ENCODE measurements at places on chromosomes 7 and 10. TPM values are rescaled to one million over a fixed set of nuclear protein-coding genes. Genes with fewer than 3 reads are reported as not detected.

LIPM gene
- not detected for total RNA-seq

ZFAND2A gene
- 23.5 TPM for total RNA-seq

FAM53B gene
- total RNA-seq: 18.0 TPM

DNA sequence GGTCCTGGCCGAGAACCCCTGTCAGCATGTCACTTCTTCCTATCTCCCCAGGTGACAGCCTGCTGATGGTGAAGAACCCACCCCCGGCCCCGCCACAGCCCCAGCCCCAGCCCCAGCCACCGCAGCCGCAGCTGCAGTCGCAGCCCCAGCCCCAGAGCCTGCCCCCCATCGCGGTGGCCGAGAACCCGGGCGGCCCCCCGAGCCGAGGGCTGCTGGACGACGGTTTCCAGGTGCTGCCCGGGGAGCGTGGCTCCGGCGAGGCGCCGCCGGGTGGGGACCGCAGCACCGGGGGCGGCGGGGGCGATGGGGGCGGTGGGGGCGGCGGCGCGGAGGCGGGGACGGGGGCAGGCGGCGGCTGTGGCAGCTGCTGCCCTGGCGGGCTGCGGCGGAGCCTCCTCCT lies 15.7 kb upstream of the ZNF212 start:
- H3K27ac ChIP-seq: no peak overlapping the region
- DNase-seq: no peak
- H3K27me3 ChIP-seq: no peaks in the 10 kb centered on the region
- no peaks in the 10 kb centered on the region for H3K4me1 ChIP-seq
- H3K4me3 ChIP-seq: no peak overlapping the region
- H3K36me3 ChIP-seq: peaks cover 46% of the 10 kb centered on the region

GRCh38 chr7:80686576-80686975 lies 48.1 kb downstream of the CD36 start:
- H3K27me3 ChIP-seq: peaks cover 4% of the 10 kb centered on the region
- H3K4me3 ChIP-seq: no peak overlapping the region
- H3K4me1 ChIP-seq: no peaks in the 10 kb centered on the region
- no peak overlapping the region for H3K27ac ChIP-seq

- DNase-seq: no peak
- no peaks in the 10 kb centered on the region for H3K4me1 ChIP-seq
- H3K27ac ChIP-seq: no peak overlapping the region
- H3K36me3 ChIP-seq: no peaks in the 10 kb centered on the region
These were observed 1033.4 kb downstream of the SORCS3 start for GRCh38 chr10:105674448-105674847.

- no peaks in the 10 kb centered on the region for H3K27me3 ChIP-seq
- H3K4me1 ChIP-seq: no peaks in the 10 kb centered on the region
- peaks cover 11% of the 10 kb centered on the region for H3K36me3 ChIP-seq
- no peak overlapping the region for H3K27ac ChIP-seq
These were observed 38.8 kb downstream of the CCNJ start for GRCh38 chr10:96082153-96082552.

DNA sequence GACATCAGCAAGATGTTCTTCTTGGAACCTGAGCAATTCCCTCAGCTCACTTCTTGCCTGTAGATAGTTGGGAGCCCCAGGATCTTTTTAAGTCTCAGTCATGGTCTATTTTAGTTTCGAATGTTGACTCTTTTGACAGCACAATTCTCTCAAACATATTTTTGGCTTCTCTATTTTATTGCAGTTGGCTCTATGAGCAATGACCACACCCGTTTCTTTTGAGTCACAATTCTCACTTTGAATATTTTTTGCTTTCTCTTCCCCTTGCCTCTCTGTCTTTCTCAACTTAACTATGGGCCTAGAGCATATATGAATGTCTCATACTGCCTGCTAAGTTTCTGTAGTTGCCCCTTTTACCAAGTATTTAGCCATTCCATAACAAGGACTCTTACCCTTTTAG lies 222.8 kb downstream of the PTN start:
- no peak overlapping the region for H3K4me3 ChIP-seq
- DNase-seq: no peak
- no peak overlapping the region for H3K27ac ChIP-seq

DNA sequence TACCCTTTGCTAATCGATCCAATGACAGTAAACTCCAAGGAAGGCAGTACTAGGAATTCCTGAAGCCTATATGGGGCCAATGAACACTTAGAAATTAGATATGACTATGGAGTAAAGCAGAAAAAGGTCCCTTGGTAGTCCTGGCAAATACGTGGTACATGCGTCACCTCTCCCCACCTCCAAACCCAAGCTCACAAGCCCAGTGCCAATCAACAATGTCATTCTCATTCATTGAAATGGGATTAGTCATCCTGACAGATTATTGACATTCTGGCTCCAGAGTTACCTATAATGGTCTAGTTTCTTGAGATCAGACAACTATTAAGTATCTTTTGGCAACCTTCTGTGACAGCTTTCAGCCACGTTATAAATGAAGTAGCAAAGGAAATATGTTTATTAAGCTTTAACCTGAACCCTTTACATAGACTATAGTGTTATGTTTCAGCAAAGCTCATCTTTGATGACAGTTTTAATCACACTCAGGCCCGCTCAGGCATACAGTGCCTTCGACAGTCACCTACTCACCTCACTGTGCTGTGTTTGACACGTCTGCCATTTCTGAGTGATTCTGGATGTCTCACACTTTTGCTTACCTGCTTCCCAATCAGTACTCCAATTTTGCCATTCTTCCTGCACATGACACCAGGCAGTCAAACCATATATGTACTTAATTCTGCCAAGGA lies 69.6 kb upstream of the ADO start:
- no peak overlapping the region for H3K4me3 ChIP-seq
- H3K27me3 ChIP-seq: peaks cover 1% of the 10 kb centered on the region
- H3K4me1 ChIP-seq: peaks cover 11% of the 10 kb centered on the region
- no peaks in the 10 kb centered on the region for H3K36me3 ChIP-seq

Measured in activated CD8-positive, alpha-beta T cell treated with anti-CD3 and anti-CD28 coated beads for 36 hours (primary cell).